ENCODE measurements at places on chromosomes 12 and 14.

DNA sequence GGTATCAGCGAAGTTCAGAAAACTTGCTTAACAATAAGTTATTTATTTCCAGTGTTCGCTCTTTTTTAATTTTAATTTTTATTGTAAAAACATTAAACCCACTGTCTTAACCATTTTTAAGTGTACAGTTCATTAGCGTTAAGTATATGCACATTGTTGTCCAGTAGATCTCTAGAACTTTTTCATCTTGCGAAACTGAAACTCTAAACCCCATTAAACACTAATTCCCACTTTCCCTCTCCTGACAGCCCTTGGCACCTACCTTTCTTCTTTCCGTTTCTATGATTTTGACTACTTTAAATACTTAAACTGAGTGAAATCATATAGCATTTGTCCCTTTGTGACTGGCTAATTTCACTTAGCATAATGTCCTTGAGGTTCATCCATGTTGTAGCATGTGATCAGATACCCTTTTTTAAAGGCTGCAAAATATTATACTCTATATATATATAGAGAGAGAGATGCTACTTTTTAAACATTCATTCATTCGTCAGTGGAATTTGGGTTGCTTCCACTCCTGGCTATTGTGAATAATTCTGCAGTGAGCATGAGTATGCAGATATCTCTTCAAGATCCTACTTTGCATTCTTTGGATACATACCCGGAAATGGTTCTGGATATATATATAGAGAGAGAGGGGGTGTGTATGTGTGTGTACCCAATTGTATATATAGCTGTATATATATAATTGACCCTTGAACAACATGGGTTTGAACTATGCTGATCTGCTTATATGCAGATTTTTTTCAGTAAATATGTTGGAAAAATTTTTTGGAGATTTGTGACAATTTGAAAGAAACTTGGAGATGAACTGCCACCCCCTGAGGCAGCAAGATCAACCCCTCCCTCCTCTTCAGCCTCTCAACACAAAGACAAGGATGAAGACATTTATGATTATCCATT lies 74.7 kb upstream of the EVL start:
- DNase-seq: no peak

- no peak for DNase-seq
Observed at GRCh38 chr14:104689109-104689880, at the start of gene INF2. TSS of gene INF2 (plus strand) at chr14:104689618. CDS start at chr14:104701366, 11,748 bp downstream.

DNA sequence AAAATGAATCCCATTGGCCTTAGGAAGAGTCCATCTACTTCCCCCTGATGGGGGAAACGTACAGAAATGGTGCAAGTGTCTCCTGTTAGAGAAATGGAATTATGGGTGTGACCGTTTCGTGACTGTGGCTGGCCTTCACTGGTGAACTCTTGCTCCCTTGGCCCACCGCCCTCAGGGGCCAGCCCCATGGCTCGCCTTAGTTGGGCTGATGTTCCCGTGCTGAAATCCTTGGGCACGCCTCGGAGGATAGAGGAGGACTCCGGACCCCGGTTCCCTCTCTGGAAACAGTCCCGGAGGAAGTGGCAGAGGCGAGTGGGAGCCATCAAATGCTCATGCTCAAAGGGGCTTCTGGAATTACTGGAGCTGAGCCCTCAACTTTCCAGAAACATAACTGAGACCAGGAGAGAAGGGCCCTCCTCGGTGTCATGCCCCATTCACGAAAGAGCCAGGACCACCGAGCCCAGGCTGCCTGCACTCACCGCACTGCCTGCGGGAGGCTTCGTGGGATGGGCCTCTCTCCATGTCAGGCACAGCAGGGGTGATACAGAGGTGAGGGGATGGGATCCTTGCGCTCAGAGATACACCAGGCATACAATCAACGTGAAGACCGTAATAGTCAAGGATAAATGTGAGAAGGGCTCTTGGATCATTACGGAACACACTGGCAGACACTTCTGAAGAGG lies 10.1 kb upstream of the CACNA2D4 start:
- DNase-seq: no peak

DNA sequence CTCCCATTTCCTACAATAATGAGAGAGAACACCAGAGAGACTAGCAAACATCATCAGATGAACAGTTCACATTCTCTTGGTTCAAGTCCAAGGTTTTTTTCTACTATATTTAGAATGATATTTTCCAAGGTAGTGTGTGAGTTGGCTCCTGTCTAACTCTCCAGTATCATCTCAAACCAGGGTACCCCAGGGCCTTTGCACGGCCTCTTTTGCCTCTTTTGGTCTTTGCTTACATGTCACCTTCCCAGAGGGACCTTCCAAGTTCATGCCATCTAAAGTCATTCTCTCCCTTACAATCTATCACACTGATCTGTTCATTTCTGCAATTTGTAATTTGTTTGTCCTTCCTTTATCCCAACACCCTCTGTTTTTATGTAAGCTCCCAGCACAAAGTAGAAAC lies 264.5 kb downstream of the VRK1 start:
- no peak for DNase-seq

DNA sequence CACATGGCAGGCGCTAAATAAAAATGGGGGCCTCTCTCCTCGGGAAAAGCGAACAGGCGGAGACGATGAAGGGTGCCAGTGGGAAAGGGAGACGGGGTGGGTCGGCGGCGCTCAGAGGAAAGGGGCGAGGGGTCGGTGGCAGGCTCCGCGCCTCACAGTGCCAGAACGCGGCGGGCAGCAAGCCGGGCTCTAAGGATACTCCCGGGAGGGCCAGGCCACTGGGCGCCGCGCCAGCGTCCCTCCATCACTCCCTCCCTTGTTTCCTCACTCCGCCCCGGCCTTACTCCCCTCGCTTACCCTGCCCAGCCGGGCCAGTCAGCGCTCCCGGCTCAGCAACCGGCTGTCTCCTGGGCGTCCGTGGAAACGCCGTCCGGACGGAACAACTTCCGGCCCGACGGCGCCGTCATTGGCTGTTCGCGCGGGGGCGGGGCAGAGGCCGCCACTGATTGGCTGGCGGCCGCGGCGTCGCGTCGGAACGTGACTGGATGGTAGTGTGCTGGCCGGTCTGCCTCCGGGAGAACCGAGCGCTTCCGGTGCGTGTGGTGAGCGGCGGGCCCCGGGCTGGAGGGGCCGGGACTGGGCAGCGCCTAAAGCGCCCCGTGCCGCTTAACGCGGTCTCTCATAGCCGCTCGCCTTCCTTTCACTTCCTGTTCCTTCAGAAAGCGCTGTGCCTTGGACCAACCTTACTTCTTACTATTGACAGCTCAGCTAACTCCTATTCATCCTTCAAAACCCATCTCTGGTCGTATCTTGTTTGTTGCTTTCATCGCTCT lies 53.0 kb downstream of the SLC25A47 start:
- peak; percentile 85 for DNase-seq

DNA sequence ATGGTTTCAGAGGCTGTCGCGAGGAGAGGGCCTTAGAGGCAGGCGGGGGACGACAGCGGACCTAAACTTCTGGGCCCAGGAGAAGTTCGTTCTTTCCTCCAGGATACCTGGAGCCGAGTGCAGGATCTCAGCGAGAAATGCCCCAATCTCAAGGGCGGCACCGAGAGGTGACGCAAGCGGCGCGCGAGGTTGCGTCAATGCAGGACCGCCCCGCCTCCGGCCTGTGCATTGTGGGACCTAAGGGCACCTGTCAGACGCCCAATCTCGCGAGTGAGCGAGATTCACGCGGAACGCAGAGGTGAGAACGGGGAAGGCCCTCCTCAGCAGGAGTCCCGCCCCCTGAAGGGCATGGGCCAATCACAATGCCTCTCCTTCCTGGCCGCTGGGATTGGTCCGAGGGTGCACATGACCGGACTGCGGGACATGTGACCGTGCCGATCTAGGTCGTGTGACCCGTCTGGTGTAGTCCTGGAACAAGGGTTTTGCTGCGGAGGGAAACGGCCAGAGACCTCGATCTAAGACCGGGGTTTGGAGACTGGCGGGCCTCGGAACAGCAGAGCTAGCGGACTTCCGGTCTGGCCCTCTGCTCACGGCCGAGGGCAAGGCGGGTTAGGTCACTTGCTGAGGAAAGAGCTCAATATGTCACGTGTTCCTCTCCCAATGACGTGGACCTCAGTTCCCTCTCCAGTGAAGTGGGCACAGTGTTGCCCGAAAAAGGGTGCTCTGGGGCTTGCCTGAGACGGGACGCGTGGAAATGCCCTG lies 16.3 kb upstream of the DYNC1H1 start:
- peak; percentile 99 for DNase-seq

- no peak for DNase-seq
Observed at GRCh38 chr14:88352698-88353097, 29.6 kb upstream of the KCNK10 start.

GRCh38 chr14:90777358-90777757 lies 38.9 kb downstream of the TTC7B start:
- DNase-seq: no peak

DNA sequence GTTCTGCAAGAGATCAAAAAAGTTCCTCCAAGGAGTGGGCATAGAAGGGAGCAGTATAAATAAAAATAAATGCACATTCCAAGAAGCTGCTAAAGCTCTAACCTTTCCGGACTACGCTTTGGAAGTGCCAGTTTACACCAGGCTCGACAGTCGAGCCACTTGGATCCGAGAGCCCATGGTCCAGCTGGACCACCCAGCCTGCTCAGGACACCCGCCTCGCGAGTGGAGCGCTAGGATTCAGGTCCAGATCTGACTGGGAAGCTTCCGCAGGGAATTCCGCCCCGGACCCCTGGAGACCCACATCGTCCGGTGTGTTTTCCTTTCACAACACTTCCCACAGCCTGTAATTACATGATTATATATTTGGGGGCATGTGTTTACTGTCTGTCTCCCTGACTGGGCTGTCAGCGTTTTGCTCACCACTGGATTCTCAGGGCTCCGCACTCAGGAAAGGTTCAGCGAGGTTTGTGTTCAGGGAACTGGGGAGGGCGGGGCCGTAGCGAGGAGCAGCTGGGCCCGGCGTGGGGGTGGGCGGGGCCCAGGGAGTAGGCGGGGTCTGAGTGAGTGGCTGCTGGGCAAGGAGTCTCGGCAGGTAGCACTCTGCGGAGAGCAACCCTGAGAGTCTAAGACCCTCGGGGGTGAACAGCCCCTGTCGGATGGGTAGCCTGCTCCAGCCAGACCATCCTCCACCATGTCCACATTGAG lies 52.3 kb upstream of the TMEM263 start:
- peak; percentile 48 for DNase-seq

- no peak for DNase-seq
Observed at GRCh38 chr14:24681056-24681455, 47.1 kb upstream of the GZMB start.

DNA sequence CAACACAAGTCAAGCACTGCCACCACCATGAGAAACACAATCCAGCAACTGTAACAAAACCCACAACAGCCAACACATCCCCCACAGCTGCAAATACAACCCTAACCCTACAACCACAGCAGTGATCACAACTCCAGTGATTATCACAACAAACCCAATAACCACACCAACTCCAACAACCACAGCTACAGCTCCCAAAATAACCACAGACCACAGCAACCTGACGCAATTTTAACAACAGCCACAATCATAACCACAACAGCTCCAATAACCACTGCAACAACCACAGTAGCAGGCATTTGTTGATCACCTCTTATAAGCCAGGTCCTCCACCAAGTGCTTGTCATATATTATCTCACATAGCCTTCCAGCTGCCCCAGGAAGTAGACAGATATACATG lies 42.2 kb upstream of the FAM181A start:
- DNase-seq: no peak

DNA sequence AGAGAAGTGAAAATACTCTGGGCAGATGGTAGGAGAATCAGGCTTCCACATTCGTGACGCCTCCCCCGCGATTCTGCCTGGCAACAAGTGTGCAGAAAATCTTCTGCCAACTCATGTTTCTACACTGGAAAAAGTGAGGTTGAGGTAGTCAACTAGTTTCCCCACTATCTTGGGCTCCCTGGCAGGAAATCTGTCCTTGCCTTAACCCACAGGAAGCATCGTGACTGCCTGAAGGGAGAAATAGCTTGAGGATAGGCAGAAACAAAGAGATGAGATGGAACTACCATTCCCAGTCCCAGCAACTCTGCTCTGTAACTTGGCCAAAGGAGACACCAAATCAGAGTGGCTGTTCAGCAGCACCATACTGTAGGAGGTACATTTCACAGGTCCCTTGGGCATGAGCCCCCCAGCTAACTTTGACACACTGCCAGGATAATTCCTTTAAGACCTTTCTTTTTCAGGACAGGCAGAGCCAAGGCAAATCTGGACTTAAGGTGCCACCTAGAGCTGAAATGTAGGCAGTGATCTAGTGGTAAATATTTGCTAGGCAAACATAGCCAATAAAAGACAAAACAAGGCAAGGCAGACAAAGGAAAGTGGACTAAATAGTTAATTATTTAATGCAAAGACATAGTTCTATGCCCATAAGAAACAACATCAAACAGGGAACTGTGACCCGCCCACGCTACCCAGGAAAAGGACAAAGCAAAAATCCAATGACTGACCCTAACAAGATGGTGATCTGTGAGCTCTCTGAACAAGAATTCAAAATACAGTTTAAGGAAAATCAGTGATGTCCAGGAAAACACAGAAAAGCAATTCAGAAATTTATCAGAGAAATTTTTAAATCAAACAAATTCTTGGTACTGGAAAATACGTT lies 205.1 kb downstream of the PTPRO start:
- no peak for DNase-seq

DNA sequence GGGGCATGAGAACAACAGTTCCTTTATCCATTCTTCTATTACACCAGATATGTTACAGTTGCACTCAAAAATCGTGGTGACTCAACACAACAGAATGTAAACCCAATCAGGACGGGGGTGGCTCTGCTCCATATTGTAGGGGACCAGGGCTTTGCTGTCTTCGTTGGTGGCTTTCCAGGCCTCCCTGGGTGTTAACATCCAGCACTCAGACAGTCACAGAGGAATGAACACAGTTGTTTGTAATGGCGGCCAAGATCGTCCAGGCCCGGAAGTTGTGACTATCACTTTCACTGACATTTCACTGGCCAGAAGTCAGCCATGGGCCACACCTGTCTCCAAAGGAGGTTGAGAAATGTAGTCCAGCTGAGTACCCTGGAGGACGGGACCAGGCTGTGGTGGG lies 204.1 kb downstream of the CACNA1C start:
- no peak for DNase-seq

GRCh38 chr14:34177466-34177865 lies 226.6 kb upstream of the EGLN3 start:
- DNase-seq: no peak

GRCh38 chr12:25052914-25053211 lies 104.0 kb upstream of the BCAT1 start:
- no peak for DNase-seq

- DNase-seq: no peak
Observed at GRCh38 chr14:76828339-76829012, 2.3 kb downstream of the LRRC74A start.

- no peak for DNase-seq
Observed at GRCh38 chr12:19025582-19025981, 104.0 kb upstream of the PLEKHA5 start.

DNA sequence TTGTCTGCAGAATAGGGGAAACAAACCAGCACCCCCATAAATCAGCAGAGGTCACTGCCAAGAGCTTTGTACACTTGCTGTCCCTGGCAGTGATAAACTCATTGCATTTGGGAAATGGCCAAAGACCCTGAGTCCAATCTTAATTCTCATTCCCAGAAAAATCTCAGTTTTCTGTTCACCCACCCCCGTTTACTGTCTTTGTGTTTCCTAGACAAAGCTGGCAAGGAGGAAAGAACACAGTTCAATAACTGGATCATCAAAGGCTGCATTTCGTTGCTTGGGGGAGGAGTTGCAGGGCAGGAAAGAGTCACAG lies 365.1 kb downstream of the DPF3 start:
- no peak for DNase-seq

- DNase-seq: no peak
Observed at GRCh38 chr14:99747582-99748330, 45.5 kb upstream of the EML1 start.

GRCh38 chr14:48874711-48875110 lies 711.5 kb downstream of the RPS29 start:
- DNase-seq: no peak

GRCh38 chr14:25394791-25395391 lies 344.9 kb upstream of the STXBP6 start:
- DNase-seq: no peak
